Activated CD4-positive, alpha-beta T cell treated with anti-CD3 and anti-CD28 coated beads, Interleukin-2, amount 50 U/mL, for 4 hours (primary cell): ENCODE measurements at places on chromosomes 13 and 19.

DNA sequence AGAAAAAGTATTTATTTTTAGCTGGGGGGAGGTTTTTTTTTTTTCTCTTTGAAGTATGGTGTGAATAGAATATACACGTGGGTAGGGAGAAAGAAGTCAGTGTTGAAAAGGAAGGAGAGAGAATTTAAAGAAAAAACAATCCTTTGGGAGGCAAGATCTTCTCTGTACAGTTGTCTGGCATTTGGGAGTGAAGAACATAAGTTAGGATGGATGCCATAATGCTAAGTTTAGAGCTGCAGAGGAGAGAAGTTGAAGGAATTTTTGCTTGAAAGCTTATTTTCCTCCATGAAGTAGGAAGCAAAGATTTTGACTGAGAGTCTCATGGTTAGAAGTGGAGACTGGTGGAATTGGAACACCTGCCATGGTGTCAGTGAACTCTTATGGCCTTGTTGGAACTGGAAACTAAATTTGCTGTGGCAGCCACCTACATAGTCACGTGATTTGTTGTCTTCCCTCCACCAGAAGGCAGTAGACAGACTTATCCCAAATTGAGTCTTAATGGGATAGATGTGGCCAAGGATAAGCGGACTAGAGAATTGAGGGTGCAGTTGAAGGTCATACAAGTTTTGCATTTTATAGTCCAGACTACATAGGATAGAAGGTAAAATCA, 22.0 kb downstream of the NDFIP2 start:
- no peak for DNase-seq

DNA sequence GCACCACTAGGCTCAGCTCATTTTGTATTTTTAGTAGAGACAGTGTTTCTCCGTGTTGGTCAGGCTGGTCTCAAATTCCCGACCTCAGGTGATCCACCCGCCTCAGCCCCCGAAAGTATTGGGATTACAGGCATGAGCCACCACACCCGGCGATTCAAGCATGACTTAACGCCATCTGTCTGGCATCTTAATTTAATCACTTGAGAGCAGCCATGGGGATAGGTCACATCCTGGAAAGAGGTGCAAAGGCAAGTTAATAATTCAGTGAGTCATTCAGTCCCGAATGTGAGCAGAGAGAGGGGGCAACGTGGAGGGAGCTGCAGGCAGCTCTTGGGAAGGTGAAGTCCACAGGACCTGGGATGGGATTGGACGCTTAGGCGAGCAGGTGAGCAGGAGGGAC, 31.7 kb upstream of the USP29 start:
- DNase-seq: no peak

DNA sequence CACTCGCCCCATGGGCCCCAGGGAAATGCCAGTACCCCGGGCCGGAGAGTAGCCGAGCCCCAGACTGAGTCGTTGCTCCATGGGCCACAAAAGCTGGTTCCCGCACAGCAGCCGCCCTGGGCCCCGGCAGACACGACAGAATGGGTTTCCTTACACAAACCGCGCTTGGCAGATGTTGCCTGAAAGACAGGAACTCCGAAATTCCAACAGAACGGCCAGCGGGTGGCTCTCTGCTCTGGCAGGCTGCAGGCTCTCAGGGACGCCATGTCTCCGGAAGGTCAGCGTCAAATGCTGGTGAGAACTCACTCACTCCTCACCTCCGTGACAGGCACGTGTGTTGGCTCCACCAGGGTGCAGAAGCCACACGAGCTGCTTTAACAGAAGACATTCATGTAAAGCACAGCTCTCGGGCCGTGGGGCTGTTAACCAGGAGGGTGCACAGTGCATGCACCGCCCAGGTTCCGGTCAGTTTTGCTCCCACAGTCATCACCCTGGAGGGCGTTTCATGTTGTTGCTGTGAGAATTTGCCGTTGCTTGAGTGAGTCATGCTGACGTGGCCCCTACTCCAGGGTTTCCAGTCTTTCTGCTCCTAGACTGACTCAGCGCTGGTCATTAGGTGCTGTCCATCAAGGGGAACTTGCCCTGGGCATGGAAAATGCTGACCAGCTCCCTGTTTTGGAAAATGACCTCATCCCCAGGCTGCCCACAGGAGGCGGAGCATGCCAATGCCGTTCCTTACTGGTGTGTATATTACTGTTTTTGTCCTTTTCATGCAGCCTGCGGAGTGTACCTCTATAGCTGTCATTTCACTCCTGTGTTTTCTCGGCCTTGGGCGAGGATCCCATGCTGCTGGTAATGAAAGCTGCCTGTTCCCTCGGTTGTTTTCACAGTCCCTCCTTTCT, 44.8 kb downstream of the ANKRD10 start:
- no peak for DNase-seq

DNA sequence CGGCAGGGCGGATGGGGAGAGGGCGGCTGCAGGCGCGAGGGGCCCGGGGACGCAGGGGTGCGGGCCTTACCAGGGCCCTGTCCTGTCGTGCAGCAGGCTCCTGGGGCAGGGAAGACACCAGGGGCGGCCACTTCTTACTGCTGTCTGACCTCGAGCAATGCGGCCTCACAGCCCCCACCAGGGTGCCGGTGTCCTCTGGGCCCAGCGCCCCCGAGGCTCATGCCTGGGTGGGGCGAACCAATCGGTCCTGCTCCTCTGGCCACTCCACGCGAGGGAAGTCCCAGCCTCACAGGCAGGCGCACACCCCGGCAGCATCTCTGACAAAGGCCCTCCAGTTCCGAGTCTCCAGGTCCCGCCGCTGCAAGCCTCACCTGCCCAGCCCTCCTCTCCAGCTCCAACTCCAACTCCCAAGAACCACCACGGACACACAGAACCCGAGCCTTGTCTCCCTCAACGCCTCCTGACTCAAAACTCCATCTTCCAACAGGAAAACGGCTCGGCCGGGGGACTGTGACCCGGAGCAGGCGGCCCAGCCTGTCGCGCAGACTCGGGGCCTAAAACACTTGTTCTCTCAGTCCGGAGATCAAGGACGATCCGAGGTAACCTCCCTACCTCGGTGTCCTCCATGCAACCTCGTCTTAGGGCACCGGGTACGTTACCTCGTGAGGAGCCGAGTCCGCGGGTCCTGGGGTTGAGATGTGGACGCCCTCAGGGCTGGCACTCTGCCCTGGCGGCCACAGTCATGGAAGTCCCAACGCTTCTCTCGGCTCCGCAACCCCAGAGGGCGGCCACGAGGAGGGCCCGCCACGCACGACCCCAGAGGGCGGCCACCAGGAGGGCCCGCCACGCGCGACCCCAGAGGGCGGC, 6.5 kb downstream of the FGF22 start:
- DNase-seq: no peak

GRCh38 chr13:34935841-34936240, 6.2 kb upstream of the NBEA start:
- no peak for DNase-seq

- no peak for DNase-seq
Measured at GRCh38 chr13:32086791-32087441, 55.3 kb downstream of the FRY start.

DNA sequence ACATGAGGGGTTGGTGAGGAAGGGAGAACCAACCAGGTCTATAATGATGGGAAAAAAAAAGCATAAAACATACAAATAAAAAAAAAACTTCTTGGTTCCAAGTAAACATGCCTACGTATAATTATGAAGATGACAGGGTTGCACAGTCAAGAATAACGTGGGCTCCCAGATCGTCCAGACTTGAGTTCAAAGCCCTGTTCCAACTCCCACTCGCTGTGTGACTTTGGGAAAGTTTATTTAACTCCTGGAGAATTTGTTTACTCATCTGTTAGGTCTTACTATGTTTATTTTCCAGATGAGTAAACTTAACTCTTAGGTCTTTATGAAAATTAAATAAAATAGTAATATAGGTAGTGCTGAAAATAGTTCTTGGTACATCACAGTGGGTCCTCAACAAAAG, 13.8 kb downstream of the STARD13 start:
- DNase-seq: no peak

DNA sequence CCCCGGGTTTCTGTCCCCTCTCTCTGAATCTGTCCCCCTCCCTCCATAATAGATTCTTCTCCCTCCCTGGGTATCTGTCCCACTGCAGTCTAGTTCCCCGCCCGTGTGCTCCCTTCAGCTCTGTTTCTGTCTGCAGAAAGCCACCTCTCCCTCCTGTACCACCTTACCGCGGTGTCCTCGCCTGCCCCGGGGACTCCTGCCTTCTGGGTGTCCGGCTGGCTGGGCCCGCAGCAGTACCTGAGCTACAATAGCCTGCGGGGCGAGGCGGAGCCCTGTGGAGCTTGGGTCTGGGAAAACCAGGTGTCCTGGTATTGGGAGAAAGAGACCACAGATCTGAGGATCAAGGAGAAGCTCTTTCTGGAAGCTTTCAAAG, 1.3 kb downstream of the FCGRT start:
- no peak for DNase-seq

GRCh38 chr13:39575641-39576238, 27.3 kb downstream of the LHFPL6 start:
- no peak for DNase-seq

DNA sequence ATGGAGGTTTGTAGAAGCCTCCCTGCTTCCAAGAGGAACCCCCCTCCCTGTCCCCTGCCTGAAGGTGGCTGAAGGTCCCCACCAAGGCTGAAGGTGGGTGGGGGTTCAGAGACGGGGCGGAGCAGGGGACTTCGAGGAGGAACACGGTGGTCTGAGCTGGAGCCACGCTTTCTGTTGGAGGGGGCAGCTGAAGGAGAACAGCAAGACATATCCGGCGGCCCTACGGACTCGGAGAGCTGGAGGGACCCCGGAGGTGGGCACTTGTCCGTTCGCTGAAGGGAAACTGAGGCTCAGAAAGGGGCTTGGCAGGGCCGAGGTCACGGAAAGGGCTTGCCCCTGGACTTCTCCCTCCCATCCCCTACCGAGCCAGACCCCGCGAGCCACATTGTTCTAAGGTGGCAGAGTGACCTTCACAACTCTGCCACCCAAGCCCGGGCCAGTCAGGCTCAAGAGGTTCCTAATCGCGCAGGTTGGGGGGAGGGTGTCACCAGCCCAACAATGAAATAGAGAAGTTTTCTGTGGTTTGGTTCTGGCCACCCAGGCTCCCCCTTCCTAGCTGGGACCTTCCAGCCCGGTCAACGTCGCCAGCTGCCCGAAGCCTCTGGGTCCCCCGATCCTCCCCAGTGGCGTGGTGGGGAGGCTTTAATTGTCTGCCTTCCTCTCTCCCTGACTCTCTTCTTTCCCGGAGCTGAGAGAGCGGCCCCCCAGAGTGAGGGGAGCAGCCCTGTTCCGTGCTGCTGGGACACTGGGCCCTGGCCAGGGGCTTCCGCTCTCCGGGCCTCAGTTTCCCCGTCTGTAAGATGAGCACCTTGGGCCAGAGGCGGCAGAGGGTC, 15.5 kb upstream of the KCNN1 start:
- DNase-seq: no peak

DNA sequence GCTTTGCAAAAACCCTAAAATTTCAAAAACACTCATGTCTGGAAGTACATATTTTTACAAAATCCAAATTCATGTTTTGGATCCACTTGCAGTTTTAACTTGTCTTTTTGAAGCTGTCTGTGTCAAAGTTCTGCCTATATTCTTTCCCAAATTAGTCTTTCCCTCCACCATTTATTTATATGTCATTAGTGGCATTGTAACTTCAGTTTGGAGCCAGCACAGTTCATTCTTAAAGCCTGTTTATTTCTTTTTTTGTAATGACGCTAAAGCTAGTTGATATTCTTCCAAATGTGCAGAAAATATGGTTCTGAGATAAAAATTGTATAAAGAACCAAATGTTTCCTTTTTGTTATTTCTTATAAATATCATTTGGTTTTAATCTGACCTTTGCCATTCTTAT, 2039.3 kb downstream of the OLFM4 start:
- no peak for DNase-seq

DNA sequence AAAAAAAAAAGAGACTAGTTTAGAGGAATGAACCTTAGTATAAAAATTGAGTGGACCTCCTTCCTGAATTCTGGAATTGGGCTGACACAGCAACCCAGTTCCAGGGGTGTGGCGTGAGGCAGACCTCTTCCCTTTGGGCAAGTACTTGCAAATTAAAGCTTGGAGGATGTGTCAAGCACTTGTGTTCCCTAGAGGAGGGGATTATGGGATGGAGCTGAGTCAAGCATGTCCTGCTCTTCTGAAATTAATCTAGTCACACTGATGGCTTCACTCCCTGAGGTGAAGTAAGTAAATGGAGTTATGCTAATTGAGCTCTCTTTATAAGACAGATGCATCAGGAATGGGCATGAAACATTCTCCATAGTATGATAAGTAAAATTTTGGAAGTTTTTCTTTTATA, 107.7 kb upstream of the HTR2A start:
- DNase-seq: no peak

DNA sequence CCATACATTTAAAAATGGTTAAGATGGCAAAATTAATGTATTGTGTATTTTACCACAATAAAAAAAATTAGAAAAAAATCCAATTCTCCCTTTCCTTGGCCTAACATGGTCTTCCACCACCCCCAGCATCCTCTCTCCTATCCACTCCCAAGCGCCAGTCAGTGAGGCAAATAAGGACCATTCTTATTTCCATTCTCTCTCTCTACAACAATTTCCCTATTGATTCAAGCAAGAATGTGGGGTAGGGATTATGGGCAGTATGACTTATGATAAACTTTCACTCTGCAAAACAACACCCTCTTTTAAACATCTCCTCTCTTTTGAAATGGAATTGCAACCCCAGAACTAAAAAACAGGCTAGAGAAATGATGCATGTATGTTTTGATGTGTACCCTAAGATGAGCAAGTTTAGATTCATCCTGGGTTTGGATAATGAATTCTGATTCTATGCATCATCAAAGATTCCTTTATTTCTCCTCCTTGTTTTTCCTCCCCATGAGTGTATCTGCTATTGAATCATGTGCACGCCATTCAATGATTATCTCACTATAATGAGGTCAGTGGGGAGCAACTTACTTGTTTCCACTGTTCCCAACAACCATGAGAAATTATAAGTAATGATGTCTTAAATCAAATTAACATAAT, 3.5 kb downstream of the STARD13 start:
- DNase-seq: no peak

GRCh38 chr19:2289714-2290435, 7.9 kb upstream of the PEAK3 start:
- no peak for DNase-seq

- no peak for DNase-seq
Measured at GRCh38 chr13:37106642-37107041, 1.2 kb upstream of the CSNK1A1L start.

- no peak for DNase-seq
Measured at GRCh38 chr13:39913339-39913738, 257.9 kb downstream of the COG6 start.
